ENCODE measurements at places on chromosomes 13 and 19.

DNA sequence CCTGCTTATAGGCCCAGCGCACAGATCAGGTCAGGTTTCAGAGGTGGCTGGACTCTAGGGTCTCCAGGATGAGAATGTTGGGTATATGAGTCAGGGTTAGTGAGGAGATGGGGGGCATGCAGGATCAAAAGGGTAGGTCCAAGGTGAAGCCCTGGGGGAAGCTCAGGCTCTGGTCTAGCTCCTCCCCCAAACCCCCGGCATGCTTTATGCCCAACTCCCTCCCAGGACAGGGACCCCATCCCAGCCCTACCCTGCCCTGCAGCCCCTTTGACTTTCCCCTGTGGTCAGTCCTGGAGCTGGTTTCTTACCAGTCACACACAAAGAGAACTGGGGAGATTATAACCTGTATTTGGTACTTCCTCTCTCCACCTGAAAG lies 9.8 kb upstream of the CEACAM18 start:
- no peak for DNase-seq

DNA sequence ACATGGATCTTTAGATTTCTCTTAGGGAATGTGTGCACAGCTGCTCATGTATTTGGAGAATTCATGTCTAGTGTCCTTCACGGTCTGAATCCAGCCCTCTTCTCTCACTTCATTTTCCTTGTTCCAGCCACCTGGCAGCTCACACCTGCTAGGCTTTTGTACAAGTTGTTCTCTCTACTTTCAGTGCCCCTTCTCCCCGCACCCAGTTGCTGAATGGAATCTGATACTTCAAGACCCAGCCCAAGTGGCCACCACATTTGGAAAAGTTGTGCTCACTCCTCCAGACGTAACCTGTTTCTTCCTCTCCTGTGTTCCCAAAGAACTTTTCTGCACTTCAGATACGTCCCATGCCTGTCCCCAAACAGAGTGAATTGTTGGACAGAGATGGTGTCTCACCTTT lies 235.6 kb downstream of the SHISA2 start:
- no peak for DNase-seq

GRCh38 chr19:19259741-19260140 lies 13.4 kb downstream of the TM6SF2 start:
- no peak for DNase-seq

DNA sequence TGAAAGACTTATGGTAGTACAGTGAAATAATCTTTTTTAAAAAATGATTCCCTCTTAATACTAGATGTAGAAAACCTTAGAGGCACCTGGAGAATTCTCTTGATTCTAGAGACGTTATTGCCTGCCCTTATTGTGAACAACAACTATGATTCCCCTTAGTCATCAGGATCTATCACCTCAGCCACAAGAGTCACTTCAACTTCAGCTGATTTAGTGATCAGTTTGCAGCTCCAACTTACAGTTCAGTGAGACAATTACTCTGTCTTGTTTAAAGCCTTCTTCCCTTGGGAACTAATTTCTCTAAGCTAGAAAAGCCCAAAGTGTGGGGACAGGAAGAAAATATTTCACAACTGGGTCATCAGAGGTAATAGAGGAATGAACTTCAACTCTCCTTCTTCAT lies 254.3 kb upstream of the SLITRK1 start:
- no peak for DNase-seq
